ENCODE measurements at places on chromosomes 6 and 20. TPM values are rescaled to one million over a fixed set of nuclear protein-coding genes. Genes with fewer than 3 reads are reported as not detected.

IL17F gene
- total RNA-seq, result not detected

GRCh38 chr6:68141190-68141589 is 493.9 kb upstream of the ADGRB3 start:
- DNase-seq, result no peak

RFX6 gene
- total RNA-seq, result not detected

- no peak for DNase-seq
These were observed 106.7 kb downstream of the MAP3K5 start for GRCh38 chr6:136685540-136686108.

CAP2 gene
- 15.7 TPM for total RNA-seq

DNA sequence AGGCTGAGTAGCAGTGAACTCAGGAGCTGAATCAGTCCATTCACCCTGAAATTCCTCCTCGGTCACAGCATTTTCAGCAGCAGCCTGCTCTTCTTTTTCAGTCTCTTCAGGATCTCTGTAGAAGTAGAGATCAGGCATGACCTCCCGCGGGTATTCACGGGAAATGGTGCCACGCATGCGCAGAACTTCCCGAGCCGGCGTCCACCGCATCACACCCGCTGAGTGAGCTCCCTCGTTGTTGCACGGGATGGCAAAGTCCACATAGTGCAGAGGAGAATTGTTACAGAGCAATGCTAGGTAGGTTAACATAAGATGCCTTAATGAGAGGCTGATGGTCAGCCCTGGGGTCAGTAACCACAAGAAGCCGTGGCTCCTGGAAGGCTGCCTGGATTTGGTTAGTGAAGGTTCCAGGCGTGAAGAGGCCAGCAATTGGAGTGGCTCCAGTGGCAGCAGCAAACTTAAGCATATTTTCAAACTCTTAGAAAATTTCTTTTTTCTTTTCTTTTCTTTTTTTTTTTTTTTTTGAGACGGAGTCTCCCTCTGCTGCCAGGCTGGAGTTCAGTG is 113.5 kb upstream of the HDAC2 start:
- no peak for DNase-seq

FBXL4 gene
- 11.5 TPM for total RNA-seq

GRCh38 chr20:16175322-16175961 is 397.8 kb downstream of the KIF16B start:
- no peak for DNase-seq

GRCh38 chr6:116238083-116238482 is 15.8 kb downstream of the TSPYL4 start:
- DNase-seq, result no peak

GRCh38 chr20:49951151-49951550 is 15.0 kb downstream of the RNF114 start:
- no peak for DNase-seq

CBLN4 gene
- not detected for total RNA-seq

DNA sequence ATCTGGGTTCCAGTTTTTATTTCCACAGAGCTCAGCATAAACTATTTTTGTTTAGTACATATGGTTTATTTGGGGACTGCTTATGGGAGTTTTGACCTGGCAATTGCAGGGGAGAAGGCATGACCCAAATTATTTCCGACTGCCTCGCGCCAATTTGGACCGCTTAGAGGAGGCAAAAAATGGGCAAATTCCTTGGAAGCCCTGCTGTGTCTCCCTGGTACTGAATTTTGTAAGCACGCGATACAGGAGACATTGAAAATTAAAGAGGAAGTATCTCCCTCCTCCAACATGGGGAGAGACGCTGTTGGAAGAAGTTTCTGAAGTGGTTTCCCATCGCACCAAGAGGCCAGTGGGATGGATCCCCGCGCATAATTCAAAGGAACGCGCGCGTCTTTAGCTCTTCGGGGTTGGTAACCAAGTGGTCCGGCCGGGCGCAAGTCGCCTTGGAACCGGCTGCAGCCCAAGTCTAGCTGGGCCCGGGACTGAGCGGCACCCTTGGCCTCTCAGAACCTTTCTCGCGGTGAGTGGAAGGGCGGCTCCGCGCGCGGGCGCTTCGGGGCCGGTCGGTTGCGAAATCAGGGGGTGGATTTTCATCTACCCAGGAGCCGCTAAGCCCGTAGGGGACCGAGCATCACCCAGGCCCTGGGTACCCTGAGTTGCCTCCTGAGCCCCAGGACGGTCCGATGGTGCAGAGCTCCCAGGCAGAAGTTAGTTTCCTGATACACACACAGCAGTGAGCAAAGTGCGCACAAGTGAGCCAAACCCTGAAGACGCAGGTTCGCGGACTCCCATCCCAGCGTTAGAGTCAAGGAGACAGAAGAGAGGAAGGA is 6.2 kb downstream of the NKX2-2 start:
- no peak for DNase-seq

ZNF184 gene
- 11.0 TPM for total RNA-seq

DNA sequence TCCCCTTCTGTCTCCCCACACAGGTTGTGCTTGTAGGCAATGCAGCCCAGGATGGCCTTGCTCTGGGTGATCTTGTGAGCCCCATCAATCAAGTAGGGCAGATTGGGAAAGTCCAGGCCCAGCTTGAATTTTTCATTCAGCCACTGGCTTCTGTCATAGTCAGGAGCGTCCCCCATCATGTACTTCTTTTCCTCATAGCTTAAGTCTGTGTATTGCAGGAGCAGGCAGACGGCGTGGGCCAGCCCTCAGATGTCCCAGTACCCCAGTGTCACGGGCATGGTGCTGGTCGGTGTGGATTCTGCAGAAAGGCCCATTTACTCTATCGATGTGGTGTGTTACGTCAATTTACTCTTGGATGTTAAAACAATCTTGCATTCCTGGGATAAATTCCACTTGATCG is 40.1 kb upstream of the SLC16A10 start:
- no peak for DNase-seq

FILIP1 gene
- total RNA-seq, result not detected

PRDM13 gene
- total RNA-seq, result 1.3 TPM

SRXN1 gene
- 17.4 TPM for total RNA-seq
